ENCODE measurements at places on chromosomes 5 and 9.

DNA sequence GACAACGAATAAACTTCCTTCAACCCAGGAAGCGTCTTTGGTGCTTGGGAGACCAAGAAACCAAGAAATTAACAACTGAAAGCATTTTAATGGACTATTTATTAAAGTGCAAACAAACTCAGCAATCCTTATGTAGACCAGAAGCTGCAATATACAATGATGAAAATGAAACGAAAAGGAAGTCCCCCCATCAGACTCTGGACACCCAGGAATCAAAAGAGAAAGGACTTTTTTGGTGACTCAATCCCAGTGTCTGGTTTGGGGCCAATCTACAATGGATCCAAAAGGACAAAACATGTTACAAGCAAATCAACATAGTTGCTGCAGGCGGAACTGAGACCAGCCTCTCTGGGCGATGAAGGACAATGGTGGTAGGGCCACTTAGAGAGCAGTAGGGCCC is 39.5 kb downstream of the C9orf152 start:
- DNase-seq = no peak

DNA sequence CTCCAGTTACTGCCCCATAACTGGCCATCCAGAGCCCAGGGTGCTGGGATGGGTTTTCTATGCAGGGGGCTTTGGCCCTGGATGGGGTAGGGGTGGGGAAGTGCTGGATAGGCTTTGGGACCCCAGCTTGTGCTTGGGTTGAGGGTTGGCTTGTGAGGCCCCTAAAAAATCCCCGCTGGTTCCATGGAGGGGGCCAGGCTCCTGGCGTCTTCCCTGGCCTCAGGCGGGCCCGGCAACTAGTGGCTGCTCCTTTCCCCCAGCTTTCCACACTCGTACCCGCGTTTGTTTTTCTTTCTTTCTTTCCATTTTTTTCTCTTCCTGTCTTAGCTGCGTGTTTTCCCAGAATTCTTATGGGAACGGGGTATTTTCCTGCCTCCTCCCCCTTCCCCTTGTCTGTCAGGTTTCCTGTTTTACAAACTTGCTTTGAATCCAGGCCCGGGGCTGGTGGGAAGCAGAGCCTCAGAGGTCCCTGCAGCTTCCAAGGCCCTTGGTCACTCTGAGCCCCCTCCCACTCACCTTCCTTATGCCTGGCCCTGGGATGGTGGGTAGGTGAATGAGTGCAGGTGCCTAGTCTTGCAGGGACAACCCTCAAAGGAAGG is 40.2 kb downstream of the RGS3 start:
- DNase-seq = no peak

DNA sequence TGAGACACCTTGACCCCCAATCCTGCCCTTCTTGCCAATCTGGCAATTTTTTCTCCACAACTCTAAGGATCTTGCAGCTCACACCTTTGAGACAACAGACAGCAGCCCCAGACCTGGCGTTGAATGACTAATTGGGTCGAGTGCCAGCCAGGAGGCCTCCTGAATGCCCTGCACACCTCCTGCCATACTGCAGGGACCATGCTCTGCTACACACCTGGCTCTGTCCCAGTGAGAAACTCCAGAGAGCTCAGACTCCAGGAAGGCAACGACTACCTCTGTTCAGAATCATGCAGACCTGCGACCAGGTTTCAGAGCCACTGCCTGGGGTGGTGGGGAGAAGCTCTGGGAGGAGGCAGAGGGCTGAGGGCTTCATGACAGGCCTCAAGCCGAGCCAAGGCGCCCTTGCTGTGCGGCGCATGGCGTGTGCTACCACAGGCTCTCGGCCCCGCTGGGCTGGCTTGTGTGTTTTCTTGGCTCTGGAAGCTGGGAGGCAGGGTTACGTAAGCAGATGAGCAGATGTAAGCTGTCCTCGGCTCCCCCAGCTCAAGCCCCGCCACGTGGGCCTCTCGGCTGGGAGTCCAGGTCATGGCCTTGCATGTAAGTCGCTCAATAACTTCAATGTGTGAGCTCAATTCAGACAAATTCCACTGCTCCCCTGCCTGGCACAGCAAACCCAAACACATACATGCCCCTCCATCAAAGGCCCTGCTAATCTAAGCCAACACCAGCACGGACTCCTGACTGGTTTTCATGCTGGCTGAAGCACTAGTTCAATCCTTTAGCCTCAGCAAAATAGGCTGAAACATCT is 27.5 kb downstream of the B4GALT1 start:
- no peak for DNase-seq

DNA sequence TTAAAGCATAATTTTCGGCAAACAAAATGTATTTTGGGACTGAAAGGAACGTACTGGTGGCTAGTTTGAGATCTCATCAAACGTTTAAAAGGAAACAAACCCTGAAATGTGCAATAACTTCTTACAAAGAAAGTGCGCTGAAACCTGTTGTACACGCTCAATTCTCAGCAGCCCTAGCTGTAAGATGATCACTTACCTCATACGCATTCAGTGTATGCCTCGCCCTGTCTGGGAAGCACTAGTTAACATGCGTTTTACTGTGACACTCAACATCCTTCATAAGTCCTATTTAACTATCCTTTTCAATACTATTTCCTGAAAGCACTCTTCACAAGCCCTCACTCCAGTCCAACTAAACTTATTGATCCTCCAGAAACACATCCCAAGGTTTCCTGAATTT is 485.0 kb upstream of the EDIL3 start:
- DNase-seq = no peak

- DNase-seq = no peak
Measured at GRCh38 chr5:64206653-64207052, 41.0 kb downstream of the RNF180 start.

GRCh38 chr5:120306303-120306702 is 157.8 kb upstream of the PRR16 start:
- no peak for DNase-seq

DNA sequence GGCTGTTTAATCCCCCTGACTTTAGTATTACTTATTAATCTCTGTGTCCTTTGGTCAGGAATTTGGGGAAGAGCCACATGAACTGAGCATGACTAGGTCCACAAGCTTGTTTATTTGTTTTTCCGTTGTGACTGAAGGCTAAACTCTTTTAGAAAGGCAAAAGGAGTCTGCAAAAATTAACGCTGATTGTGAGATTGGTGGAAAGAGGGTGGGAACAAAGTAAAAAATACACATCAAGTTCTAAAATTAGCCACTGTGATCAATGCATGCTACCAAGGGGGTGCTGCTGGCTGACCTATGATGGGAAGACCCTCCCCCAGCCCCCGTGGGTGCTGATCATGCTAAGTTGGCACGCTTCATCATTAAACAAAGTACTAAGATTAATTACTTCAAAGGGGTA is 356.8 kb downstream of the ADGRV1 start:
- DNase-seq = no peak

GRCh38 chr5:148739023-148739422 is 84.7 kb upstream of the HTR4 start:
- DNase-seq = no peak

GRCh38 chr5:148454576-148454975 is 70.8 kb downstream of the FBXO38 start:
- DNase-seq = no peak

GRCh38 chr5:137688210-137688840 is 47.6 kb downstream of the KLHL3 start:
- no peak for DNase-seq

Data from stimulated activated CD4-positive, alpha-beta T cell treated with anti-CD3 and anti-CD28 coated beads, TNF-alpha, amount 100 ng/mL, for 24 hours (primary cell).